ENCODE measurements at places on chromosomes 1 and 21.

- DNase-seq = no peak
These were observed 2.4 kb upstream of the RAB4A start for GRCh38 chr1:229268505-229268904.

DNA sequence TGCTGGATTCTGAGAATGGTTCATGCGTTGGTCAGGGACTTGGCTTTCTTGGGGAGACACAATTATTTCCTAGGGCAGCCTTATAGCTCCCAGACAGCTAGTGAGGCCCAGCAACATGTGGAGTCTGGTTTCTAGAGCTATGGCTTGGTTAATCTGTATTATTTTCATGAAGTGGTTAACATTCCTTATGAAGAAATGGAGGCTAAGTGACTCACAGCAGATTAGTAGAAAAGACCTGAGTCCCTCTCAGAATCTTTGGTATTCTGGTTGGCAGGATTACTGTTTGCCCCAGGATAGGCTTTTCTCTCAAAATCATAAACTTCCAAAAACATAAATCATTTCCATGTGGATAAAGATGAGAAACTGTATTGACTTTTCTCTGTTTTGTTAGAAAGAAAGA lies 42.3 kb downstream of the DUSP10 start:
- no peak for DNase-seq

DNA sequence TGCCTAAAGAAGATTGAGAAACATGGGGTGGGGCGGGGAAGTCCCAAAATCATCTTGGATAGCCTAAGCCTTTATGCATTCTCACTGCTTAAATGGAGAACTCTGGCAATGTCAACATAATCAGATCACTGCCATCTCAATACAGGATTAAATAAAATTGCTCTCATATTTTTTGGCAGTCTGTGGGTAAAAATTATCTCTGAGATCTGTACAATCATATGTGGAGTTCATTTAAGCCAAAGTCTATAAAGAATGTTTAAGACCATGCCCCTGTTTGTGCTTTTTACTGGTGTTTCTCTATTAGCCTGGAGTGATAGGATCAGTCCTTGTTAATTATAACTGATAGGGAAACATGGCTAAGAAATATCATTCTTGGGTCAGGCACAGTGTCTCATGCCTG lies 136.3 kb downstream of the GPR52 start:
- DNase-seq = no peak

DNA sequence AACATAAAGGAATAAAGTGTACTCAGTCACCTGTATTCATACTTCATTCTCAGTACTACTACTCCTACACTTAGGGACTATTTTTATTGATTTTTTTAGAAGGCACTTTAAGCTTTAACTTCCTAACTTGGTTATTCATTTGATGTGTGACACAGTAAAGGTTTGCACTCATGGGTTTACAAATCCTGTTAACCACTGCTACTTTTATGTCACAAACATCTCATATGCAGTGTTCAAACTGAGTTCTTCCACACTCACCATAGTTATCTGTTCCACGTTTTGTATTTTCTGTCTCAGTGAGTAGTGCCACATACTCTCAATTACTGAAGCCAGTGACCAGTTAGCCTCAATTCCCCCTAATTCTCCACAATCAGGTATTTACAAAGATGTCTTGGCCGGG lies 33.2 kb downstream of the RCOR3 start:
- DNase-seq = no peak

- no peak for DNase-seq
These were observed at the start of gene GNG12 for GRCh38 chr1:67832737-67833601. GNG12 (minus strand) TSS chr1:67833467; CDS start chr1:67707686, 125,781 bp downstream.

DNA sequence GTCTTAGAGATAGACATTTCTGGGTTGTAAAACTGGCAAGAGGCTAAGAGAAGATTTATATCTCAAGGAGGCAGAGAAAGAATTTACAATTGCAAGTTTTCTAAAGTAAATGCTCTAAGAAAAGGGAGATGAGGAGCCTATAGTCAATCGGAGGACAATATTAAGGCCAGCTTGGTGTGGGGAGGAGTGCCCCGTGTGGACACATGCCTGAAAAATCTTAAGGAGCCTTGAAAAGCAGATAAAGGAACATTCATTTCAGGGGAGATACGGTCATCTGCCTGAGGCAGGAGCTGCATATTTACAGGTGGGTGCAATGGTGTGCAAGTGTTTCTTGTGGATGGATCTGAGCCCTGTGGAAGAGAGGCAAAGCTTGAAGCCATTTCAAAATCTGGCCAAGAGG lies 25.6 kb downstream of the FCRL2 start:
- DNase-seq = no peak

Measured in dermis microvascular lymphatic vessel endothelial cell (primary cell).